T-helper 1 cell (primary cell): ENCODE measurements at places on chromosomes 1 and 21.

DNA sequence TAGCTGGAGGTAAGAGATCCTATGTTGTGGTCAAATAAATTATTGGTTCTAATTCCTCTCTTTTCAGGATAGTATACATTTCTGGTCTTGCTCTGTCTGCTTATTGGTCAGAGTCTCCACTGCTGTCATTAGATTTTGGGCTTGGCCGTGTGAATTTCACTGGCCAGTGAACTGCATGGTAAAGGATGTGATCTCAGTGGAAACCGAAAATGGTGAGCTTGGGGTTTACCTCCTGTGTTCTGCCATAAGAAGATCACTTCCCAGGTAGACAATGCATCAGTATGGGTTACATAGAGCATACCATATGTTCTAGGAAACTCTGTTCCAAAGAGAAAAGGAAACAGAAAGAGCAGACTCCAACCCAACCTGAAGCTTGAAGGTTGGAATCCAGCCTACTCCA is 1123.3 kb upstream of the B3GALT2 start:
- DNase-seq, result no peak

GRCh38 chr1:40748841-40749718 is 34.5 kb upstream of the KCNQ4 start:
- no peak for DNase-seq

- DNase-seq, result no peak
These were observed 119.0 kb downstream of the GREM2 start for GRCh38 chr1:240492832-240493440.

DNA sequence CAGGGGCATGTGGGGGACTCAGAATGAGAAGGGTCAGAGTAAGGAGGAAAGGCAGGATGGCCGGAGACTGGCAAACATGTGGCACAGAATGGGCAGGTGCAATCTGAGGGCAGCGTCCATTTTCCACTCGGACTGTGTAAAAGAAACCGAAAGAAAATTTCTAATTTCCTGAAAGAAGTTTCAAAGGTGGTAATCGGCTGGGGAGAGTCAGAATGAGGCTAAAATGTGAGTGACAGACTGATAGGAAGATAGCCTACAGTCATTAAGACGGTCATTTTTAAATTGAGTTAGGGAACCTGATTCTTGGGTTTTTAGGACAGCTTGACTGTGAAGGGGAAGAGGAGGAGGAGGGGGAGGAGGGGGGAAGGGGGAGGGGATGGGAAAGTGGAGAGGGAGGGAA is 23.6 kb downstream of the COA6 start:
- no peak for DNase-seq

DNA sequence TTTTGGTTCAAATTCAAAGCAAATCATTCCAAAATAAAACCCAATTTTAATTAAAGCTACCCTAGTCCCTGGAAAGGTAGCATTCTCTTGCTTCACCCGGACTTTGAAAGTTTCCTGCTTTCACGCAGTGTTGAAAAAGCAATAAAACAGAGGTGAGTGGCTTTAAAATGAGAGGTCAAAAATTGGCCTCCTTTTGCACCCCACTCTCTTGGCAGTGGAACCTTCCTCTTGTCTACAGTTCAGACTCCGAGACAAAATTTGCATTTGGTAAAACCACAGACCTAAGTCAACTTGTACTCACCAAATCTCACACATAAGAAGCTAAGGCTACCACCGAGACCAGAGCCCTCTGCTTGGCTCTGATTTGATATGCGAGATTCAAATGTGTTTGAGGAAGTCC is 252.7 kb downstream of the TTLL7 start:
- DNase-seq, result no peak

DNA sequence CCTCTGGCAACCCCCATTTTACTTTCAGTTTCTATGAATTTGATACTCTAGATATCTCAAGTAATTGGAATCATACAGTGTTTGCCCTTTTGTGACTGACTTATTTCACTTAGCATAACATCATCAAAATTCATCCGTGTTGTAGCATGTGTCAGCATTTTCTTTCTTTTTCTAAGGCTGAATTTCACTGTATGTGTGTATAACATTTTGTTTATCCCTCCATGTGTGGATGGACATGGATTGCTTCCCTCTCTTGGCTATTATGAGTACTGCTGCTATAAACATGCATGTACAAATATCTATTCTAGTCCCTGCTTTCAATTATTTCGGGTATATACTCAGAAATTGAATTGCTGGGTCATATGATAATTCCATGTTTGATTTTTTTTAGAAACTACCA is 97.3 kb downstream of the MAP3K21 start:
- no peak for DNase-seq

GRCh38 chr1:225962440-225962975 is 21.5 kb upstream of the LEFTY2 start:
- no peak for DNase-seq

- DNase-seq, result no peak
These were observed 55.6 kb downstream of the CLSTN1 start for GRCh38 chr1:9767964-9768668.

DNA sequence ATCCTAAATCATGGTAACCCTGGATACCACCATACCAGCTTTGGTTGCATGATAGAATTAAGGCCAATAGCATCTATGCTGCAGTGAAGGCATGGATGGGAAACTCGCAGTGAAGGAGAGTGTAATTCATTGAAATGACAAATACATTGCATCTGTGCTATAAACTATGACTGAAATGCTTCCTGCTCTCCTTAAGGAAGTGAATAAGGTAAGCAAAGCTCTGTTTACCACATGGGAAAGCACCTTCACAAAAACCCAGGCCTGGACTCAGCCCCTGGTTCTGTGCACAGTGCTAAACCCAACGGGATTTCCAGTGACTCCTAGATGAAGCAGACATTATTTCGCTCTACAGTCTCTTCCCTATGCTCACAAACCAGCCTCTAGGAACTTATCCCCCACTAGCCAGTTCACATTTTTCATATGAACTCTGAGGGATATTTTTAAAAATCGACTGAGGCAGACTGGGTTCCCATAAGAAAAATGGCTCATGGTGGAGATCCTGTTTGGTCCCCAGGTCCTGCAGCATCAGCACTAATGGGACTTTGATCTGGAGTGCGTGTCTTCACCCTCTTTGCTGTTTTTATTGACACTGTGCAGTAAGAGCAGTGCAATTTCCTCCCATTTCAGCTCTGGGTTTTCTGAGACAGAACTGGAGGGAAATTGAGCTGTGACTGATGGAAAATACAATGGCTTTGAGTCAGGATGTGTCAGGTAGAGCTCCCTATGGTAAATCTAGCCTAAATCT is 362.7 kb downstream of the SIPA1L2 start:
- no peak for DNase-seq

DNA sequence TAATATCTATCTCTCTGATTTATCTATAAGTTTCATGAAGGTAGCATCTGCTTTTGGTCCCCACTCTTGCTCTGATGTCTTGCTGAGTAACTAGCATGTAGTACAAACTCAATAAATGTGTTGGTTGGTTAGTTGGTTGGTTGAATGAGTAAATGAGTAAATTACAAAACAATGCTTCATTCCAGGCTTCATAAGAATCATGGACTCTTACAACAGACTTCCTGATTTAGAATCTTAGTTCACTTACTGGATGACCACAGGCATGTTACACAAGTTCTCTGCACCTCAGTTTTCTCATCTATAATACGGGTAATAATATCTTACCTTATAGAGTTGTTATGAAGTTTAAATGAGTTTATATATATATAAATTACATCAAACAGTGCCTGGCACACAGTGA is 98.6 kb downstream of the ZNF281 start:
- no peak for DNase-seq

GRCh38 chr21:34671891-34672290 is 3.1 kb downstream of the CLIC6 start:
- no peak for DNase-seq

- DNase-seq, result no peak
These were observed 894.0 kb downstream of the KCNT2 start for GRCh38 chr1:195714248-195714647.
